Mesendoderm (in vitro differentiated cells): ENCODE measurements at places on chromosomes 11 and 22.

DNA sequence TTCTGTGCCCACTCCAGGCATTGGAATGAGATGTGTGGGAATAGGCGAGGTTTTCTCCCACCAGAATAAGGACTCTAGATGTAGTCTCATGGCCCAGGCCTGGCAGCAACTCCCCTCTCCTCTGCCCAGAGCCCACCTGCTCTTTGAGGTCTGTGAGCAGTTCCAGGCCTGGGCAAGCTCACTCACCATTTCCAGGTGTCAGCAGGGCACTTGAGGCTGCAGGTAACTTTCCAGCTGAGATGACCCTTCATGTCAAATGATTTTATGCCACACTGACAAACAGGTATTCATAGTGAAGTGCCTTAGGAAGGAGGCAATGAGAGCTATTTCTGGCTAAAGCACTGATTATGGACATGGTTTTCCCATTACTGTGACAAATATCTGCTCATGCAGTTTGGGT, 123.3 kb upstream of the CCDC90B start:
- no peaks in the 10 kb centered on the region for H3K4me1 ChIP-seq
- no peaks in the 10 kb centered on the region for H3K36me3 ChIP-seq
- H3K27ac ChIP-seq: no peak overlapping the region
- no peak for DNase-seq
- no peaks in the 10 kb centered on the region for H3K27me3 ChIP-seq

GRCh38 chr11:63911876-63912275, 5.1 kb downstream of the RCOR2 start:
- DNase-seq: no peak
- H3K27me3 ChIP-seq: no peaks in the 10 kb centered on the region
- H3K4me1 ChIP-seq: peaks cover 8% of the 10 kb centered on the region

- no peaks in the 10 kb centered on the region for H3K27me3 ChIP-seq
- no peaks in the 10 kb centered on the region for H3K36me3 ChIP-seq
- H3K27ac ChIP-seq: no peak overlapping the region
- DNase-seq: no peak
Observed at GRCh38 chr11:24181395-24182047, 315.3 kb upstream of the LUZP2 start.

GRCh38 chr11:106974831-106975230, 43.4 kb downstream of the GUCY1A2 start:
- H3K27me3 ChIP-seq: no peaks in the 10 kb centered on the region
- DNase-seq: no peak
- H3K27ac ChIP-seq: no peak overlapping the region

DNA sequence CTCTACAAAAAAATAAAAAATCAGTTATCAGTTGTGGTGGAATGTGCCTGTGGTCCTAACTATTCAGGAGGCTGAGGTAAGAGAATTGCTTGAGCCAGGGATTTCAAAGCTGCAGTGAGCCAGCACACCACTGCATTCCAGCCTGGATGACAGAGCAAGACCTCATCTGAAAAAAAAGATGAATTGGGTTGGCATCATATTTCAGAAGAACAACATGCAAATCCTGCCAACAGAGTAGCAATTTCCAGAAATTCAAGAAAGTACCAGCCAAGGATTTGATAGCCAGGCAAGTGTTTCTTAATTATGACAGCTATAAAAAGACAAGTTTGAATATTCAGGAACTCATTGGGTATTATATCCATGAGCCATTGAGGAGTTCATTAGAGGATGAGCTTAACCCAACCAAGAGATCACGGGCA, 75.2 kb downstream of the USP47 start:
- H3K27ac ChIP-seq: no peak overlapping the region
- H3K4me1 ChIP-seq: no peaks in the 10 kb centered on the region
- H3K27me3 ChIP-seq: no peaks in the 10 kb centered on the region
- H3K36me3 ChIP-seq: no peaks in the 10 kb centered on the region

- H3K27me3 ChIP-seq: no peaks in the 10 kb centered on the region
- H3K4me3 ChIP-seq: no peak overlapping the region
- no peaks in the 10 kb centered on the region for H3K36me3 ChIP-seq
Observed at GRCh38 chr11:35464308-35464707, 45.0 kb upstream of the SLC1A2 start.

- no peaks in the 10 kb centered on the region for H3K36me3 ChIP-seq
- H3K27ac ChIP-seq: peak overlapping the region; percentile 10
- no peaks in the 10 kb centered on the region for H3K27me3 ChIP-seq
- peaks cover 2% of the 10 kb centered on the region for H3K4me1 ChIP-seq
- peak; percentile 44 for DNase-seq
- peak overlapping the region; percentile 2 for H3K4me3 ChIP-seq
Observed at GRCh38 chr11:706439-706956, 467 bp downstream of the EPS8L2 start.

DNA sequence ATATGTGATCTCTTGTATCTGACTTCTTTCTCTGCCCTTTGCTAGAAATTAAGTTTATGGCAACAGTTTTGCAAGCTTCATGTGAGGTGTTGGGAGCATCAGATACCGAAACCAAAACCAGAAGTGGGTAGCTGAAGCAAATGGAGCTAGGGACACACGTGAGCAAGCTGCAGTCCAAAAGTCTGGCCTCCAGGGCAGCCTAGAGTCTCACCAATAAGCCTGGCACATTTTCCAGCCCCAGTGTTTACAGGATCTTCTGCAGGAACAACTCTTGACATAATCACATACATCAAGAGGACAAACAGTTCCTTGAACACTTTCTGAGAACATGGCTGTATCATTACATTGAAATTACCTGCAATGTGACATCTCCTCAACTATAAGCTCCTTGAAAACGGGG, 114.1 kb downstream of the LARGE1 start:
- peaks cover 6% of the 10 kb centered on the region for H3K4me1 ChIP-seq
- H3K27ac ChIP-seq: no peak overlapping the region
- no peak overlapping the region for H3K4me3 ChIP-seq
- no peaks in the 10 kb centered on the region for H3K27me3 ChIP-seq

- no peaks in the 10 kb centered on the region for H3K4me1 ChIP-seq
- no peaks in the 10 kb centered on the region for H3K36me3 ChIP-seq
- H3K27ac ChIP-seq: no peak overlapping the region
- no peak overlapping the region for H3K4me3 ChIP-seq
- H3K27me3 ChIP-seq: no peaks in the 10 kb centered on the region
Observed at GRCh38 chr22:20792966-20793728, 19.2 kb downstream of the SERPIND1 start.

DNA sequence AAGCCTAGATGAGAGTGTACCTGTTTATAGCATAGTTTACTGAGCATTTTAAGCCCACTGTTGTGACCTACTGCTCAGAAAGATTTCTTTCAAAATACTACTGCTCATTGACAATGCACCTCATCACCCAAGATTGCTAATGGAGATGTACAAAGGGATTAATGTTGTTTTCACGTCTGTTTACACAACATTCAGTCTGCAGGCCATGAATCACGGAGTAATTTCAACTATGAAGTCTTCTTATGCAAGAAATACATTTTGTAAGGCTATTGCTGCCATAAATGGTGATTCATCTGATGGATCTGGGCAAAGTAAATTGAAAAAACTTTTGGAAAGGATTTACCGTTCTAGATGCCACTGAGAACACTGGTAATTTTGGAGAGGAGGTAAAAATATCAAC, 112.9 kb downstream of the KIF18A start:
- DNase-seq: no peak
- H3K4me3 ChIP-seq: no peak overlapping the region
- no peaks in the 10 kb centered on the region for H3K4me1 ChIP-seq
- no peak overlapping the region for H3K27ac ChIP-seq
- H3K27me3 ChIP-seq: no peaks in the 10 kb centered on the region

DNA sequence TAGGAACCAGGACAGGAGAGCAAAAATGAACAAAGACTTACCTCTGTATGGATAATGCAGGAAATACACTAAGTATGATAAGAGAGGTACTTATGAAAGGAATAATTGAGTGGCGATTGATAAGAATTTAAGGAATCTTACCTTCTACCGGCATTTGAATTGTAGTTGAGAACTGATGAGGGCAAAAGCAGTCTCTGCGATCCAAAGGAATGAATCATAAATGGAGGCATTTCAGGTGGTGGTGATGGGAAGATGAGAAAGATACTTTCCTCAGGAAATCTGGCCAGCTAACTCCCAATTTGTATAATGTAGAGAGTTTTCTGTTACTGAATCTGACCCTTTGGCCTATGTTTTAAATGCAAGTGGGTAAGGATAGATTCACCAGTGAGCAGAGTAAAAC, 71.9 kb upstream of the C11orf87 start:
- H3K36me3 ChIP-seq: no peaks in the 10 kb centered on the region
- no peak overlapping the region for H3K4me3 ChIP-seq
- H3K4me1 ChIP-seq: no peaks in the 10 kb centered on the region
- H3K27me3 ChIP-seq: no peaks in the 10 kb centered on the region

- H3K36me3 ChIP-seq: no peaks in the 10 kb centered on the region
- H3K4me1 ChIP-seq: no peaks in the 10 kb centered on the region
- no peak overlapping the region for H3K27ac ChIP-seq
- no peak overlapping the region for H3K4me3 ChIP-seq
- H3K27me3 ChIP-seq: no peaks in the 10 kb centered on the region
- DNase-seq: peak; percentile 49
Observed at GRCh38 chr22:43370036-43370435, 26.9 kb upstream of the SCUBE1 start.

DNA sequence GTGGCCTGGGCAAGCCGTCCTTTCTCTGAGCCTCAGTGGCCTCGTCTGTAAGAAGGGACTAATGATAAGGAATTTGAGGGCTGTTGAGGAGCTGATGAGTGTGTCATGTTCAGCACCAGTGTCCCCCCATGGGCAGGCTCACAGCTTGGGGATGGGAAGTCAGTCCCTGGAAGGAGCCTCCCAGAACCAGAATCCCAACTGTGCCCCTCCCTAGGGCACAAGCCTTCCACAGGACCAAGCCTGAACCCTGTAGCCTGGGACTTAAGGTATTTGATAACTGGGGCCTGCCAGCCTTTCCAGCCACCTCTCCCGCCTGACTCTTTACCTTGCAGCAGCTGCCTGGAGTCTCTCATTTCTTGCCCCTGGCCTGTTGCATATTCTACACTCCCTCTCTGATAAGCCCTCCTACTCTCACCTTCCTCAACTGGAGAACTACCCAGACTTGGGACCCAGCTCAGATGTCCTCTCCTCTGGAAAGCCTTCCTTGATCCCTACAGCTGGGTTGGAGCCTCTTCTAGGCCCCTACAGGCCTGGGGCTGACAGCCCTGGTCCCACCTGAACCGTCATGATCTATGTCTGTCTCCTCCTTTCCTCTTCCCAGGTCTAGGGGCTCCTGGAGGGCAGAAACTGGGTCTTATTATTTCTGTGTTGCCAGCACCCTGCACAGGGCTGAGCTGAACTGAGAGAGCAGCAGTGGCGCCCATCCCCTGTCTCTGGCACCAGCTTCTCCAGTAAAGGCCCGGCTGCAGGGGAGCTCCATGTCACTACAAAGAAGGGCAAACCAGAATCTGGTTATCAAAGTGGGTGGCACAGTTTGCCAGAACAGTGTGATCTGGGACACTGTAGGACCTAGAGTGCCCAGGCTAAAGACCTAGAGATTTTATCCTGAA, 1.6 kb downstream of the P2RY2 start:
- H3K27ac ChIP-seq: no peak overlapping the region
- H3K27me3 ChIP-seq: no peaks in the 10 kb centered on the region
- no peak for DNase-seq

- no peak overlapping the region for H3K4me3 ChIP-seq
- no peak overlapping the region for H3K27ac ChIP-seq
- H3K4me1 ChIP-seq: no peaks in the 10 kb centered on the region
- DNase-seq: no peak
Observed at GRCh38 chr11:76218449-76219178, 12.3 kb upstream of the WNT11 start.

DNA sequence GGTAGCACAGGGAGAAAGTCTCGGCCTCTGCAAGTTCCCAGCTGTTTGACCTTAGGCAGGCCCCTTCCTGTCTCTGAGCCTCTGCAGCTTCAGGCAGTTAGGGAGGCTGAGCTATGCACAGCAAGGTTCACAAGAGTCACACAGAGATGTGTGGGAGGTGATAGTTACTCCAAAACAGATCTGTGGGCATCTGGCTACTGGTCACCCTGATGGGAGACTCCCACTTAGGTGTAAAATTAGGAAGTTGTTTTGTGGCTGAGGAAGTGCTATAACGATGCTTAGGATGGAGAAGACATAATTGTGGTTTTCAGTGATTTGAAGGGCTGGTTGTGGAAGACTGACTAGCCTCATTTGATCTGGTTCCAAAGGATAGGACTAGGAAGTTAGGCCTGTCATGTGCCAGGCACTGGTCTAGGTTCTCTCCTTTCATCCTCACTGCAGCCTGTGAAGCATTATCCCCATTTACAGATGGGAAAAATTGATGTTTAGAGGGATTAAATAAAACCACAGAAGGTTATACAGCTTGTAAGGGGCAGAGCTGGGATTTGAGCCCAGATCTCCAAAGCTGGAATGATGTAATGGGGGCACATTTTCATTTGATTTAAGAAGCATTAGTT, 13.5 kb downstream of the ACO2 start:
- no peaks in the 10 kb centered on the region for H3K36me3 ChIP-seq
- H3K4me3 ChIP-seq: no peak overlapping the region
- H3K27me3 ChIP-seq: no peaks in the 10 kb centered on the region
- H3K4me1 ChIP-seq: no peaks in the 10 kb centered on the region
- no peak overlapping the region for H3K27ac ChIP-seq
- DNase-seq: no peak

DNA sequence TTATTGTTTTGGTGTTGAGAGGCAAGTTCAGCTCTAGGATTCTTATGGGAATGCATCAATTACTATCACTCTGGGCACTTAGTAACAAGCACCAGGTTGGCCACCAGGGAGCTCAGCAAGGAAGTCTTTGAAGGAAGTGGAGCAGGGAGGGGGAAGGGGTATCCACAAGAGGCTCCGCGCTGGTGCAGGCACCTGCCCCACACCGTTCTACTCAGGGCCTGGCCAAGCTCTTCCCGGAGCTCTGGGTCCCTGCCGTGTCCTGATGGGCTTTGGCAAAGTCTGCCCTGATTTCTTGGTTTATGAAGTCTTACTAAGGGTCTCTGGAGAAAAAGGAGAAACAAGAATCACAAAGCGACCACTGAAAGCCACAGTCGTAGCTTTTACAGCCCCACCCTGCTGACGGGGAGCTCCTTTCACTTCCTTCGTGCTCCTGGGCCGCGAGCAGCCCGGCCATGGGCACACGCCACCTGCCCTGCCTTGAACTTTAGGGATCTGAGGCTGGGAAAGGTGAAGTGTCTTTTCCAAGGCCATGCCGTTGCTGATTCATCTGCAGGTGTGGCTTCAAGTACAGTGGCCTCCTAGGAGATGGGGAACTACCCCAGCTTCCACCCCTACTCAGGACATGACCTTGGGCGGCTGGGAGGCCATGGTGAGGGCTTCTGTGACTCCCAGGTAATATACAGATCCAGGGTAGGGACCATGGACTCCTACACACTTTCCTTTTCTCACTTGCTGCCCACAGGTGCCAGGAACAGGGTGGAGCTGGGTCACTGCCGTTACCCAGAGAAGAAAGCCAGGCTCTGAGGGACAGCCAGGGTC, 15.9 kb upstream of the LRRC32 start:
- H3K36me3 ChIP-seq: no peaks in the 10 kb centered on the region
- H3K27me3 ChIP-seq: no peaks in the 10 kb centered on the region
- H3K4me1 ChIP-seq: no peaks in the 10 kb centered on the region
- H3K27ac ChIP-seq: no peak overlapping the region
- H3K4me3 ChIP-seq: no peak overlapping the region
